ENCODE measurements at places on chromosomes 5 and 9.

- DNase-seq = no peak
Measured at GRCh38 chr9:126093771-126094170, 232.9 kb upstream of the MVB12B start.

DNA sequence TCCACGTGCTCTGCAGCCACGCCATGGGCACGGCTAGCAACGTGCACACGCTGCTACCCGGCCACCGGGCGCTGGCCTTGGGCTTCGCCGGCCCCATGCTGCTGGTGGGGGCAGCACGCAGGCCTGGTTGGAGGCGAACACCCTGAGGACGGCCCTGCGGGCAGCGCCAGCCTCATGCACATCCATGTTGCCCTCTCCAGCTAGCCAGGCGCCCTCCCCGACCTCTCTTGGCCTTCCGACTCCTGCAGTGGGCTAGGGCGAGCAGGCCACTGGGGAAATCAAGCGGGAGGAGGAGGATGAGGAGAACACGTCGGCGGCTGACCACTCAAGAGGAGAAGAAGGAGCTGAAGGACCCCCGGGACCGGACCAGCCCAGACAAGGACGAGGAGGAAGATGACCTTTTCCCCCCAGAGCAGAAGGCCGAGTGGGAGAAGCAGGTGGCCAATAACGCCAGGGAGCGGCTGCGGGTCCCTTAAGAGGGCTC lies 73.3 kb downstream of the INSL6 start:
- DNase-seq = no peak

DNA sequence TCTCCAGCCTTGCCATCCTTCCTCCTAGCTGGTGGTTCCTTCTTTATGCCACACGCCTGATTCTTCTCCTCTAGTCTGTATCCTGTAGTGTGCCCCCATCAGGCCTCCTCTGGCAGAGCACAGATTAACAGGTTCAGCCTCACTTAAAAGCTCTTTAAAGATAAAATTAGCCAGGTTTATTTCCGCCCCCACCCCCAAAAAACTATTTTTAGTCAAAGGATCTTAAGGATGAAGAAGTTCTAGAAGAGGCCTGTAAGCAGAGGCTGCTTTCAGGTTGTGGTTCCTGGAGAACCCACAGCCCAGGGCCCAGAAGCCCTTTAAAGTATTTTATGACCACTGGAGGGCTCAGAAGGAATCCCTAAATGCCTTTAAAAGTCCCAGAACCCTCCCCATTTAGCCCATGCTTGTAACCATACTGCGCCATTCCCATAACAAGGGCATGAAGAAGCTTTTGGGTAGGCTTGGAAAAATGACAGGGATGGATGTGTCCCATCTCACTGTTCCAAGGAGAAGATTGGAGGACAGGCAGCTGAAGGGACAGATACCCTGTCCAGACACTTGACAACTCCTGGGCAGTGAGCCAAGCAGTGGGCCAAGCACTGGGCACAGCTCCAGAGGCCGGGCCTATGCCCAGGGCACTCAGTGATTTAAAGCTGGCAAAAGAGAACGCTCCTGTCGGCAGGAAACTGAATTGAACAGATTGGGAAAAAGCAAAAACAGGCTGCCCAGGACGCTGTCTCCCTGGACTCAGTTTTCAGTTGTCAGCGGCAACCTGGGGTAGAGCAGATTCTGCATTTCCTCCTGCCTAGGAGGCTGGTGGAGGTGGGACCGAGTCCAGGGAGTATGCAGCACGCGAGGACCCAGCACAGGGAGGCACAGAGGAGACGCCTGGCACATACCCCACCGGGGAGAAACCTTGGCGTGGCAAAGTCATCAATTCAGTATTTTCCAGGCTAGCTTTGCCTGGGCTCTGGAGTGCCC lies 106.3 kb upstream of the SSBP2 start:
- no peak for DNase-seq

- no peak for DNase-seq
Measured at GRCh38 chr9:26331223-26331622, 561.4 kb downstream of the CAAP1 start.

DNA sequence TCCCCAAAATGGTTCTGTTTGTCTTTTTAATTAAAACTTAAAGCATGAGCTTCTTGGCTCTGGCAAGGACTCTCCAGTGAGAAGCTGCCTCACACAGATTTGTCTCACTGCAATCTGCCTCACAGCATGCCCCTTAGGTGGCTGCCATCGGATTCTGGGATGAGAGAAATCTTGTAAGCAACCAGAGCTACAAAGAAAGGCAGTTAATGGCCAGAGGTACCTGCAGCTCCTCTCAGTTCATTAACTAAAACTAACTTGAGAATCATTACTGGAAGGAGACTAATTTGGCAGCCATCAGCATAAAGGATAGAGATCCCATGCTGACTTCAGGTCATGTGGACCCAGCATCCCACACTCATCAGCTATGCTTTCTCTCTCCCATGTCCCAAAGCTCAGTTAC lies 220.6 kb upstream of the DMAC1 start:
- DNase-seq = no peak

GRCh38 chr9:94894094-94894699 lies 167.7 kb downstream of the AOPEP start:
- no peak for DNase-seq

GRCh38 chr5:2715856-2716255 lies 35.6 kb downstream of the IRX2 start:
- DNase-seq = no peak

DNA sequence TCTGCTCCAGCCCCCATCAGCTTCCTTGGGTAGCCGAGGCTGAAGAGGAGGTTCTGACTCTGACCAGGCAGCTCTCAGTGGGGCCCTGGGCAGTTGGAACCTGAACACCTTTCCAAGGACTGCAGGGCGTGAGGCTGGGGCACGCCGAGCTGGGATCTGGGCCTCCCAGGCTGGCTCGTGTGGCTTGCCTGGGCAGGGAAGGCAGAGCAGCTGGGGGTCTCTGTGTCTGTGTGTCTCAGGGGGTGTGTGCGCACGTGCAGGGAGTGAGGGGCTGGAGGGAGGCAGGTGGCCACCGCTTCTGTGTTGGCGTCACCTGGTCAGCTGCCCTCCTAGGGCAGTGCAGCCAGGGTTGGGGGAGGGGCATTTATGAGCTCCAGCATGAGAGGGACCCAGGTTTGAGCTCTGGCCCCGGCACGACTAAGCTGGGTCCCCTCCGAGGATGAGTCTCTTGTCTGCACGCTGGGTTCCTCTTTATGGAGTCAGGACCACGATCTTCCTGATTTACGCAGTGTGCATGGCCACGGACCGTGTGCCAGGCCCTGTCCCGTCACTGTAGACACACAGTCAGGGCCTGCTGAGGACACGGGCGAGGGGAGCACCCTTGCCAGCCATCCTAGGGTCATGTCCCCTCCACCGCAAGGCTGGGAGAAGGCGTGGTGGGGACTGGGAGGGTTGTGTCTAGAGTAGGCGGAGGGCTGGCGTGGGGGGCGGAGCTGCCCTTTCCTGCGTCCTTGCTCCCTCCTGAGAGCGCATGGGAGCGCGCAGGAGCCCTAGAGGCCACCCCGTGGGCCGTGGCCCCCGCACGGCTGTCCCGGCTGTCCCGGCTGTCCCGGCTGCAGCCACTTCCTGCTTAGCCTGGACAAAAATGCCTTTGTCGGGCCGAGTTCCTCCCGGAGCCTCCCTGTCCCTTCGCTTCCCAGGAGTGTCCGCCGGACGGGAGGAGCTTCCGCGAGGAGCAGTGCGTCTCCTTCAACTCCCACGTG lies 4.6 kb downstream of the ADAMTSL2 start:
- peak; percentile 26 for DNase-seq

DNA sequence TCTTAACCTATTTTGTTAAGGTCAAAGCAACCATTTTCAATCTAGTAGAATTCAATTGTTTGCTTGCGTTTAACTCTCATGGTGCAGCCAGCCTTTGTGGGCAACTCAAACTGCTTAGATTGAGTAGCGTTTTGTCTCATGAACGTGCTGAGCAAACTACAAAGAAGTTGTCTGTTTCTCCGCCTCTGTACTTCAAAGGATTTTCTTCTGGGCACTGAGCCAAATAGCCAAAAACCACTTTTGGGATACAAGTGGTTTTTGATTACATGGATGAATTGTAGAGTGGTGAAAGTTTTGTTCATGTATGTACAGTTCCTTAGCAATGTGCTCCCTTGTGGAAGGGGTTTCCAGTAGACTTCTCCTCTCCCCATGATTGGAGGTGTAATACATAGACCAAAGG lies 122.9 kb downstream of the CFAP90 start:
- no peak for DNase-seq

DNA sequence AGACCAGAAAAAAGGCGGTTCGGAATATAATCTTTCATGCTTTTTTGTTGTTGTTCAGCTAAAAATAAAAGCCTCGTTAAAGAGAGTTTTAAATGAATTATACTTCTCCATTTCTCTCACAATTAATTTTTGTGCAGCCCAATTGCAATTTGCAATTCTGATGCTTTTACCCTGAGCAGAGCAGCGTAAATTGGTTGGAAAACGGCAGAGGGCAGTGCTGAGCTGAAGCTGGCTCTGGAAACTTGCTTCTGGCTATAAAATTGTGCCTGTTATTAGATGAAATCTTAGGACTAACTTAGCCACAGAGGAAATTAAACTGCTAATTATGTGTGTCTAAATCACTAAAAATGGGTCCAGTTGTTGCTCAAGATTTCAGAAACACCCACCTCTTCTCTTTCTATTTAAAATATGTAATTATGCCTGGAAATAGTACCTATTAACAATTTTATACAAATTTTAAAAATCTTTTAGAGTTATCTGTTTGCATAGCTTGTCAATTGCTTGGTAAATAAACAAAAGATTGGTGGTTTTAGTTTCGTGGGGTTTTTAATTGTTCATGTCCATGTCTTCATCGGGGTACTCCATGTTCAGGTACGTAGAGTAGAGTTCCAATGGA lies 441.8 kb upstream of the TLE4 start:
- DNase-seq = no peak

GRCh38 chr5:158198636-158199035 lies 339.7 kb upstream of the CLINT1 start:
- no peak for DNase-seq

DNA sequence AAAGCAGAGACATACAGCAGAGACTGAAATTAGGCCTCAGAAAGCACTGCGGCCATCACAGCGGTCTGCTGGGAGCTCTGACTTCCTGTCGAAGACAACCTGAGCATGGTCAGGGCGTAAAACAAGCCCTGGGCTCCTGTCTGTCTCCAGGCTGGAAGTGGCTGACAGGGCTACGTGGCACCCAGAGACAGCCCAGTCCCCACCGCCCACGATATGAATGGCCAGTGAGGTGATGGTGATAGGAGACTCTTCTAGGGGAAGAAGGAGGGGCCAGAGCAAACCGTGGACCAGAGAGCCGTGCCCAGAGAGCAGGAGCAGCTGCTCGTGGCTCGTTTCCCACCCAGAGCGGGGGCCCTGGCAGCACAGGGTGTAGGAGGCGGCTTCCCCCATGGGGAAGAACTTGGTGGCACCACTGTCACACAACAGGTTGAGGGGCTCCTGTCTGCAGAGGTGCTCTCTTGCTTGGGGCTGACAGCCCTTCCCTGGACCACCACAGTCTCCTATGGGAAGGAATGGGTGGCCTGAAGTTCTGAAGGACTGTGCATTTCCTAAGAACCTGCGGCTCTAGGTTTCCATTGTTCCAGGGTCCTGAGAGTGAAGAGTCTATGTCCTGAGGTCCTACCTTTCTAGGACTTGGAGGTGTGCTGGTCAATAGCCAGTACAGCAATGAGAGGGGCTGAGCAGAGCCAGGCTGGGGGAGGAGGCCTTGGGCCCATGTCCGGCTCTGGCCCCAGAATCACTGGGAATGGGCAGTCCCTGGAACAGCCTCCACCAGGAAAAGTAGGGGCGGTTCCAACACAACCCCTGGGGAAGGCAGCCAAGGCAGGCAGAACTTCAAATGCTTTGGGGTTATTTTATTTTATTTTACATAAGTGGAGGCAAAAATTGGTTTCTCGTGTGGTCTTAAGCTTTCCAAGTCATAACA lies 56.4 kb downstream of the BARX1 start:
- no peak for DNase-seq

GRCh38 chr5:98095072-98095471 lies 678.4 kb upstream of the RGMB start:
- DNase-seq = no peak

DNA sequence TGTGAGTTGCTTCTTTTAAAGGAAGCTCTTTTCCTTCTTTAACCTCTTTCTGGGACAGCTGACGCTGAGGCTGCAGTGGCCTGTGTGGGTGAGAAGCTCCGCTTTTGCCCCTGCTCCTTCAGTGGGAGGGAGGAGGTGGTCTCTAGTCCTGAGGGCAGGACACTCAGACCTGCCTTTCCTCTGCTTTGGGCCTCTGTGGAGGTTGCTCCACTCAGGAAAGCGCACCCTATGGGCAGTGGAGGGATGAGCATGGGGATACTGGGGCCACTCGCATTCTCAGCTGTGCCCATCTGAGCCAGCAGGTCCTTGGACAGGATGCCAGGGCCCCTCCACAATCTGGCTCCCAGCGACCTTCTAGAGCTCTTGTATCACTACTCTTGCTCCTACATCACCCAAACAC lies 111.5 kb downstream of the NSG2 start:
- no peak for DNase-seq

Measured in amygdala (tissue), 56 donors.